ENCODE measurements at places on chromosomes 7 and 10.

DNA sequence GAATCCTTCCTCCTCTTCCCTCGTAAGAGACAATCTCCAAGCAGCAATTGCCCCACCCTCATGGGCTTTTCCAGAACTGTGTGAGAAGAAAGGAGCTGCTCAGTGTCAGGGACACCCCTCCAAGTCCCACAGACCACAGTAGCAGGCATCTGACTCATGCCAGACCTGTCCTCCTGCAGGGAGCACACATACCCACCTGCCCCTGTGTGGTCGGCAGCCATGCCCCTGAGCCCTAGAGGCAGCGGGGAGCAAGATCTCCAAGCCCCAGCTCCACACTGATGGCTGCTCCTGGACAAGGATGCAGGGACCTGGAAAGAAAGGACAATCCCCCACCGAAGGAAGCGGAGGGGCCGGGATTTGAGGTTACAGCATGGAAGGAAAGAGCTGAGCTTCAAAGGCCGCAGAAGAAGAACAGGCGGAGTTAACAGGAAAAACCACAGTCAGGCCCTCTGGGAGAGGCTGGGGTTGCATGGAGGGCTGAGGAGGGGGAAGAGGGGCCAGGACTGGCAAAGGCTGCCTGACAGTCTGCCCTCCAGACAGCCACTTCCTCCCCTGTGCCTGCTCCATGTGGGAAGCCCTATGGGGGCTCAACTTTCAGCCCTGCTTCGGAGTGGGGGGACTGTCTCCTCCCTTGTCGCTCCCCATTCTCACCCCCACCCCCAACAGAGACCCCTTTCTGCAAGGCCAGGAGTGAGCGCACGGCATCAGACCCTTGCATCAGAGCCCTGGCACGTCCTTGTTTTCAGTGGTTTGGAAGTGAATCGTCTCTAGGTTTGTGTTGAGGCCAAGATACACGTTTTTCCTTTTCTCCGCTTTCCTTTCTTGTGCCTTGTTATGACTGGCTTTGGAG lies 46.8 kb downstream of the ASB13 start:
- DNase-seq = no peak

- DNase-seq = no peak
Measured at GRCh38 chr7:117458977-117459583, 20.7 kb upstream of the CFTR start.

DNA sequence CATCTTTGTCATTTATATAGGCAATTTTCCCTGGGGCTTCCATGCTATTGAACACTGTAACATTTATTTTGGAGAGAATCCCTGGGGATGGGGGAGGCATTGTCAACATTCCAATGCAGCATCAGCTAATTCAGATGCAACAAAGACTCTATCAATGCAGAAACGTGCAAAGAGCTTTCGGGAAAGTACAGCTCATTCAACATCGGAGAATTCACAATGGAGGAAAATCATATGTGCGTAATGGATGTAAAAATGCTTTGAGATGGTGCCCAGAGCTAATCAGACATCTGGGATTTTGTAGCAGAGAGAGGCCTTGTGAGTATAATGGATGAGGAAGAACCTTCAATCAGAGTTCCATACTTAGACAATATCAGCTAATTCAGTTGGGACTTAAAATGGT lies 28.3 kb upstream of the FIS1 start:
- DNase-seq = no peak

DNA sequence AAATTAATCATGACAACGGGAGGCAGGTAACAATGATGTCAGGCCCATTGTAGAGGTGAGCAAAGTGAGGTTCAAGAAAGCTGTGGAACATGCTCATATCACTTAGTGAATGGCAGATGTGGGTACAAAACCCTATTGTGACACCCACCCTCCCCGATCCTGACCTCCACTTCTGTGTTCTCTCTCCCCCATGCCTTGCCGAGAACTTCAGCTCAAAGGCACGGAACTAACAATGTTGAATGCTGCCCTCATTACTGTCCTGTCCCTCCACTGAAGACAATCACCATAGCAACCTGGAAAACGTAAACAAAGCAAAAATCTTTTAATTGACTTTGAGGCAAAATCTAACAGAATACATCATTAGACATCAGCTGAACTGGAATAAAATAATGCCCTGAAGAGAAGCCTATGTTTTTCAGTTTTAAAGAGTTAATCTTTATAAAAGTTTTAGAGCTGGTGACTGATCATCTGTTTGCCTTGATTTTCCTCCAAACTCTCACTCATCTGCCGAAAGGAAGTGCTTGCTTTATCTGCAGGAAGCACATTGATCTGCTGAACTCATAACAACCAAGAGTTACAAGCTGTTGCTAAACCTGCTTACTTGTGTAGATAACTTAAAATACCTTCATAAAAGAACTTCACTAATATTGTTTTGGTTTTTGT lies 133.6 kb downstream of the CUBN start:
- DNase-seq = no peak

- DNase-seq = no peak
Measured at GRCh38 chr7:134920026-134920753, 66.1 kb upstream of the AGBL3 start.

DNA sequence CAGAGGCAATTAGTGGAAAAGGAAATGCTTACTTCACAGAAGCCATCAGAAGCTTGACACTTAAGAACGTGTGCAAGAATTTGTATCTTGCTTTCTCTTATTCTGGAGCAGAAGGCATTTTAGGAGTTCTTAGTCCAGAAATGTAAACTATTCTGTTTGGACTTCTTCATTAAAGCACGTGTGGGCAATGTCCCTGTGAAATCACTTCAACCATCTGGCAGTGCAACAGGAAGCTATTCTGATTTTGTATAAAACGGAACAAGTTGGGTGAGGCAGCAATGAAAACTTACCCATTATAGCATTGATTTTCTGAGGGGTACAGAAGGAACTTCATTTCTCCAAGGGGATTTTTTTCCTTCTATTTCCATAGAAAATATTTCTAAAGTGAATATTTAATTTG lies 21.3 kb upstream of the ARHGAP21 start:
- DNase-seq = no peak

DNA sequence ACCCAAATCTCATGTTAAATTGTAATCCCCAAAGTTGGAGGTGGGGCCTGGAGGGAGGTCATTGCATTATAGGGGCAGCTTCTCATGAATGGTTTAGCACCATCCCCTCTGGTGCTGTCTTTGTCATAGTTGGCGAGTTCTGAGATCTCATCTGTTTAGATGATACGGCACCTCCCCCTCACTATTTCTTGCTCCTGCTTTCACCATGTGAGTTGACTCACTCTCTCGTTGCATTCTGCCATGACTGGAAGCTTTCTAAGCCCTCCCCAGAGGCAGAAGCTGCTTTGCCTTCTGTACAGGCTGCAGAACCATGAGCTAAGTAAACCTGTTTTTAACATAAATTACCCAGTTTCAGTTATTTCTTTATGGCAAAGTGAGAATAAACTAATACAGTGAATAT lies 18.9 kb upstream of the ZNF138 start:
- no peak for DNase-seq
